ENCODE measurements at places on chromosomes 12 and 14. TPM values are rescaled to one million over a fixed set of nuclear protein-coding genes. Genes with fewer than 3 reads are reported as not detected.

TMTC1 gene
- total RNA-seq, result 38.4 TPM

TTLL5 gene
- total RNA-seq, result 16.3 TPM

- H3K4me1 ChIP-seq, result peaks cover 6% of the 10 kb centered on the region
- H3K4me3 ChIP-seq, result no peak overlapping the region
- H3K27ac ChIP-seq, result no peak overlapping the region
- H3K36me3 ChIP-seq, result no peaks in the 10 kb centered on the region
Observed at GRCh38 chr14:96055065-96055752, 16.0 kb downstream of the C14orf132 start.

- no peaks in the 10 kb centered on the region for H3K36me3 ChIP-seq
- peaks cover 1% of the 10 kb centered on the region for H3K27me3 ChIP-seq
- no peak overlapping the region for H3K27ac ChIP-seq
Observed at GRCh38 chr12:100481021-100481420, 7.4 kb downstream of the NR1H4 start.

IFI27 gene
- total RNA-seq, result 130 TPM

GRCh38 chr14:95515596-95516552, 576 bp downstream of the SYNE3 start:
- H3K27me3 ChIP-seq, result no peaks in the 10 kb centered on the region
- no peaks in the 10 kb centered on the region for H3K36me3 ChIP-seq
- peak overlapping the region; percentile 91 for H3K4me3 ChIP-seq
- peaks cover 74% of the 10 kb centered on the region for H3K4me1 ChIP-seq
- DNase-seq, result peak; percentile 76

KCNMB4 gene
- total RNA-seq, result 1.4 TPM

DNA sequence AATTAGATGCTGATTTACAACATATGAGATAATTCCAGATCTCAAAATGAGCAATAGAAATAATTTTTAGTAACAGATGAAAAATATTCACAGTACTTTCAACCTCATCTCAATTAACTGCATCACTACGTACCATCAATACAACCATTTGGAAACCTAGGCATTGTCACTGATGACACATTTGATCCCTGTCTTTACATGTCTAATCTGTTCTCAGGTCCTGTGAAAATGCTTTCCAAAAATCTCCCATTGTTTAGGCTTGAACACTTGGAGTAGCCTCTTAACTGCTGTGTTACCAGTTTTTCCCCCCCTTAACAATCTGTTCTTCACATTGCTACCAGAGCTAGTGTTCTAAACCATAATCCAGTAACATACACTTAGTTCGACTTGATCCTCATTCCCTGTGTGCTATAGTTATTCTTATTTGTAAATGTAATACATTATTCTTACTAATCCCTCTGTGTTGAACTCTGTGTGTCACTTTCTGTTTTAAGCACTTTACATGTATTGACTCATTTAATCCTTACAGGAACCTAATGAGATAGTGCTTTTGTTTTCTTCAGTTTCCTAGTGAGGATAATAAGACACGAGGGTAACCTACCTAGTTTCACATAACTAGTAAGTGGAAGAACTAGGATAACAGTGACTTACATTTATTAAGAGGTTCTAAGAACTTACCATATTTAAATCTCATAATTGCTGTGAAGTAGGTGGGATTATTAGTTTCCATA, 41.7 kb downstream of the LARP4 start:
- no peak overlapping the region for H3K27ac ChIP-seq
- no peak overlapping the region for H3K4me3 ChIP-seq
- no peak for DNase-seq
- H3K36me3 ChIP-seq, result peaks cover 94% of the 10 kb centered on the region
- no peaks in the 10 kb centered on the region for H3K4me1 ChIP-seq
- no peaks in the 10 kb centered on the region for H3K27me3 ChIP-seq

ACOT6 gene
- total RNA-seq, result not detected

RPL10L gene
- not detected for total RNA-seq

DNA sequence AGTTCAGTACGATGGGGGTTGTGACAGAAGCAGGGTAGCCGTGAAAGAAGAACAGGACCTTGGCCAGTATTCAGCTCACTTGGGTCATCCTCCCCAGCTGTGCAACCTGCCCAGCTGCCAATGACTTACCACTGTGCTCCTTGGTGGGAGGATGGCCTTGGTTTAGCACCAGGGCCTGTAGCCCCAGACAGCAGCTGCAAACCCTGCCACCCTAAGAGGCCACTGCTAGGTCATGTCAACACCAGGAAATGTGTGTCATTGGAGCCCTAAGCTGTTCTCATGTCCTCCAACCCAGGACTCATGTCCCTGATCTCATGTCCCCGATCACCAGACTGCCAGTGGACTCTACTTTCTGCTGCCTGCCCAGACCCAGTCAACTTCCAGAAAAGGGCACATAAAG, 3.0 kb upstream of the CRACR2A start:
- H3K36me3 ChIP-seq, result no peaks in the 10 kb centered on the region
- peaks cover 51% of the 10 kb centered on the region for H3K4me1 ChIP-seq
- DNase-seq, result no peak
- H3K27ac ChIP-seq, result no peak overlapping the region
- H3K4me3 ChIP-seq, result no peak overlapping the region

DNA sequence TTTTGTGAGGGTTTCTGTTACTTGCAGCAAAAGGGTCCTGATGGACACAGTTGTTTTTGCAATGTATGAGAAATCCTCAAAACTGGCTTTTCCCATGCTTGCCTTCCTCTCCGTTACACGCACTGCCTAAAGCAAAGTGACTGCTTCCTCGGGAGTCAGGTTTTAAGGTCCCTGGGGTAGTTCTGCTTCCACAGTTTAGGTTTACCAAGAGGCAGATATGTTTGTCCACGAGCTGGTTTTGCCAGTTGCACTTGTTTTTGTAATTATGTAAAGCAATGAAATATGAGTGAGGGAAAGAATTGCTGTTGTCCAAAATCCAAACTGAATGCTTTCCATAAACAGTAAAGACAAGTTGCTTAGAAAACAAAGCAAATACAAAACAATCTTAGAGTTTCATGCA, 290.7 kb upstream of the AMIGO2 start:
- H3K36me3 ChIP-seq, result no peaks in the 10 kb centered on the region
- H3K27me3 ChIP-seq, result peaks cover 3% of the 10 kb centered on the region
- H3K4me1 ChIP-seq, result peaks cover 5% of the 10 kb centered on the region
- H3K4me3 ChIP-seq, result no peak overlapping the region

DNA sequence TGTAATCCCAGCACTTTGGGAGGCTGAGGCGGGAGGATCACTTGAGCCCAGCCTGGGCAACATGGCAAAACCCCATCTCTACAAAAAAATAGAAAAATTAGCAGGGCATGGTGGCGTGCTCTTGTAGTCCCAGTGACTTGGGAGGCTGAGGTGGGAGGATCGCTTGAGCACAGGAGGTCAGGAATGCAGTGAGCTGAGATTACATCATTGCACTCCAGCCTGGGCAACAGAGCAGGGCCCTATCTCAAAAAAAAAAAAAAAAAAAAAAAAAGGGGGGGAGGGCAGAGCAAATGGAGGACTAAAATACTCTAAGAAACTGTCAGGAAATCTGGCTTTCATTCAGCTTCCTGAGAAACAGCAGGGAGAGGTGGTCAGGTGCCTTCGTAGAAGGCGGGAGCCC, 31.7 kb upstream of the TSPAN9 start:
- H3K4me3 ChIP-seq, result no peak overlapping the region
- H3K4me1 ChIP-seq, result peaks cover 70% of the 10 kb centered on the region
- peak overlapping the region; percentile 91 for H3K27ac ChIP-seq
- H3K36me3 ChIP-seq, result no peaks in the 10 kb centered on the region

ZFYVE1 gene
- 14.4 TPM for total RNA-seq

GRCh38 chr12:6996040-6996441, 22.2 kb downstream of the LPCAT3 start:
- no peak for DNase-seq
- H3K27ac ChIP-seq, result peak overlapping the region; percentile 25
- no peaks in the 10 kb centered on the region for H3K27me3 ChIP-seq
- H3K36me3 ChIP-seq, result peaks cover 21% of the 10 kb centered on the region
- peaks cover 24% of the 10 kb centered on the region for H3K4me1 ChIP-seq

GZMB gene
- 0.52 TPM for total RNA-seq

FOXN4 gene
- not detected for total RNA-seq

- no peaks in the 10 kb centered on the region for H3K36me3 ChIP-seq
- no peak overlapping the region for H3K27ac ChIP-seq
- no peak for DNase-seq
- no peaks in the 10 kb centered on the region for H3K27me3 ChIP-seq
- H3K4me3 ChIP-seq, result no peak overlapping the region
Observed at GRCh38 chr14:64632056-64632455, 72.2 kb upstream of the PLEKHG3 start.

- no peaks in the 10 kb centered on the region for H3K27me3 ChIP-seq
- no peak overlapping the region for H3K27ac ChIP-seq
- no peak for DNase-seq
Observed at GRCh38 chr12:82896979-82897378, 210.3 kb downstream of the TMTC2 start.

- no peaks in the 10 kb centered on the region for H3K36me3 ChIP-seq
- no peak overlapping the region for H3K27ac ChIP-seq
Observed at GRCh38 chr12:13377698-13378097, 181.2 kb downstream of the EMP1 start.

GRCh38 chr12:11568762-11569478, 80.6 kb upstream of the ETV6 start:
- H3K4me1 ChIP-seq, result no peaks in the 10 kb centered on the region
- H3K27ac ChIP-seq, result no peak overlapping the region
- no peak overlapping the region for H3K4me3 ChIP-seq
- H3K27me3 ChIP-seq, result no peaks in the 10 kb centered on the region
- no peak for DNase-seq
- H3K36me3 ChIP-seq, result no peaks in the 10 kb centered on the region

- no peaks in the 10 kb centered on the region for H3K36me3 ChIP-seq
- no peaks in the 10 kb centered on the region for H3K4me1 ChIP-seq
- H3K27me3 ChIP-seq, result no peaks in the 10 kb centered on the region
- H3K4me3 ChIP-seq, result no peak overlapping the region
Observed at GRCh38 chr14:72594099-72594901, 299.6 kb downstream of the DPF3 start.

- H3K4me3 ChIP-seq, result no peak overlapping the region
- DNase-seq, result no peak
- H3K4me1 ChIP-seq, result no peaks in the 10 kb centered on the region
- no peaks in the 10 kb centered on the region for H3K36me3 ChIP-seq
- peaks cover 75% of the 10 kb centered on the region for H3K27me3 ChIP-seq
Observed at GRCh38 chr12:131461096-131461495, 249.8 kb upstream of the SFSWAP start.

DNA sequence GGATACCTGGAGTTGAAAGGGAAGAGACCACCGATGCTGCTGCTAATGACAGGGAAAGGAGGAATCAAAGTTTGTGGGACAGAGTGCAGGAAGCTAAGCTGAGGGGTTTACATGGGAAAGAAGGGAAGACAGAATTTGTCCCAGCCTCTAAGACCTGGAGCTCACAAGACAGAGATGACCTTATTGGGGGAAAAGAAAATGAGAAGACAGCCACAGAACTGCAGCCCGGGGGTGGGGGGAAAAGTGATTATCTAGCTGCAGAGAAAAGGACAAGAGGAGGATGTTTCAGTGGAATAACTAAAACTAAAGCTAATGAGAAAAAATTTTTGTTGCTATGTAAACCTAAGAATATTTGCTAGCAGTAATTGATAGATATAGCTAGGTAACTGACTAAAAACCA, 30.7 kb downstream of the NDUFA12 start:
- no peaks in the 10 kb centered on the region for H3K27me3 ChIP-seq
- H3K4me3 ChIP-seq, result no peak overlapping the region
- H3K4me1 ChIP-seq, result peaks cover 3% of the 10 kb centered on the region
- peaks cover 16% of the 10 kb centered on the region for H3K36me3 ChIP-seq

LRRC10 gene
- total RNA-seq, result 43.8 TPM

ABCC9 gene
- 81.8 TPM for total RNA-seq

KCNA1 gene
- total RNA-seq, result not detected

GRCh38 chr14:92549859-92550230, 36.3 kb downstream of the RIN3 start:
- no peaks in the 10 kb centered on the region for H3K27me3 ChIP-seq
- H3K4me3 ChIP-seq, result peak overlapping the region; percentile 20
- no peaks in the 10 kb centered on the region for H3K36me3 ChIP-seq
- H3K27ac ChIP-seq, result peak overlapping the region; percentile 88
- peaks cover 54% of the 10 kb centered on the region for H3K4me1 ChIP-seq

DNA sequence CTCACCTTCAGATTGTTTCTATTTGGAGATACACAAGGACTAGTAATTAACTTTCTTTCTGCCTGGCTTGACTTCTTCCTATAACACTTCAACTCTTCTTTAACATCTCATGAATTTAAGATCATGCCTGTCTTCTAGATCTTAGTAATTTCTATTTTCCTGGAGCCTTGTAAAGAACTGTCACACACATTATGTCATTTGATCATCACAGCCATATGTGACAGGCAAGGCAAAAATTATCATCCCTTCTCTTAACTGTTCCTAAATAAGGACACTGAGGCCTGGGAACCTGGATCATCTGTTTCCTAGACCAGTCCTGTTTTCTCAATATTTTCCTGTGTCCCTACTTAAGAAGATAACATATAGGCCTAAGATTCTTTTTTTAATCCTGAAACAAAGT, 27.2 kb downstream of the NRDE2 start:
- peaks cover 62% of the 10 kb centered on the region for H3K36me3 ChIP-seq
- DNase-seq, result no peak
- no peak overlapping the region for H3K4me3 ChIP-seq
- H3K4me1 ChIP-seq, result peaks cover 32% of the 10 kb centered on the region

- no peak overlapping the region for H3K27ac ChIP-seq
- H3K27me3 ChIP-seq, result no peaks in the 10 kb centered on the region
- H3K4me1 ChIP-seq, result peaks cover 25% of the 10 kb centered on the region
- H3K4me3 ChIP-seq, result no peak overlapping the region
- H3K36me3 ChIP-seq, result no peaks in the 10 kb centered on the region
Observed at GRCh38 chr14:32587461-32587860, 258.4 kb downstream of the AKAP6 start.

Data from left ventricle myocardium inferior (tissue), 1 donor.